Suprapubic skin (tissue), 4 donors: ENCODE measurements at places on chromosomes 5 and 9. TPM values are rescaled to one million over a fixed set of nuclear protein-coding genes. Genes with fewer than 3 reads are reported as not detected.

TJP2 gene
- 132 TPM for total RNA-seq

DNA sequence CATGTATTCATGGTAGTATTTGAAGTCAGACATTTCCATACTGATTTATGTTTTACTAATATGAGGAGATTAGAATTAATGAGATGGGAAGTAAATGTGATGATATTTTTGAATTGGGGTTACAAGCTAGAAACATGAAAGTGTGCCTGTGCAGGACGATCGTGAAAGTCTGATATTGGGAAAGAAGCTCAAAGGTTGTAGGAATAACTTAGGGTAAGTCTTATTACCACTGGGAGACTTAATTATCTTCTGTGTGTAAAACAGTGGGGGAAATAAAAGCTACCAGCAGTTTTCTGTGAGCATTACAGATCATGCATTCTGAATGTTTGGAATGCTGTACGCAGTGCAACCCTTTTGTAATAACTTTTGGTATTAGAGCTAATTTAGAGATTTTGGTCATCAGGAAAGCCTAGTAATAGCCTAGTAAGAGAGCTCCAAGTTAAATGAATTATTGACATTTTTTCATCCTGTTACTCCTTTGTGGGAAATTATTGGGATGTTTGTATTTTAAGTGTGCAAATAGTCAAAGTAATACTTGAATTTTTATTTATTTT, 153.9 kb downstream of the PCSK5 start:
- no peak overlapping the region for H3K27ac ChIP-seq
- H3K36me3 ChIP-seq: no peaks in the 10 kb centered on the region
- no peaks in the 10 kb centered on the region for H3K4me1 ChIP-seq
- no peaks in the 10 kb centered on the region for H3K27me3 ChIP-seq
- DNase-seq: no peak

SOHLH1 gene
- not detected for total RNA-seq

DNA sequence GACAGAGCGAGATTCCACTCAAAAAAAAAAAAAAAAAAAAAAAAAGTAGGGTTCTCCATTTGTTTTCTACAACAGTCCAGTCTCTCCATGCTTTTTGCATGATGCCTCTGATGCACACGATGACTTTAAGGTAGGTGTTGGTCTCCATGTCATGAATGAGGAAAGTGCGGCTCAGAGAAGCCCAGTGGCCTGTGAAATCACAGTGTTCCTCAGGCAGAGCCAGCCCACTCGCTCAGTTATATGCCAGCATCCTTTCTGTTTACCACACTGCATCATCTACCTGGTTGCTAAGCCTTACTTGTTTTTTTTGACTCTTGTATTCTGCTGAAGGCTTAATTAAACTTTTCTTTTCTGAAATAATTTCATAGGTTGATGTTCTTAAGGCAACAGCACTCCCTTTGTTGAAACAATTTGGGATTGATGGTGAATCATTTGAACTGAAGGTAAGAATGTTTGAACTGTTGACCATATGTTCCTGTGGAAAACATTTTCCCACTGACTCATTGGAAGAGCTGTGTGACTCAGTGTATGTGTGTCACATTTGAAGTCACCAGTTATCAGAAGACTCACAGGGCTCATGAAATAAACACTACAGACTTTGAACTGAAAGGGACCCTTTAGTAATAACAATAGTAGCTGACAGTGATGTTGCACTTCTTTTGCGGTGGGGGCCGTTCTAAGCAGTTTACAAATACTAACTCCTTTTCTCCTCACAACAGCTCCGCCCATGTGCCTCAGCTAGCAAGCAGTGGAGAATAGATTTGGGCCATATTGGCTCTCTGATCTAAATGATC, 40.2 kb downstream of the RCL1 start:
- peaks cover 8% of the 10 kb centered on the region for H3K36me3 ChIP-seq
- H3K27me3 ChIP-seq: no peaks in the 10 kb centered on the region

GRCh38 chr5:102341681-102342288, 45.7 kb upstream of the SLCO4C1 start:
- H3K4me1 ChIP-seq: no peaks in the 10 kb centered on the region
- H3K27me3 ChIP-seq: no peaks in the 10 kb centered on the region
- no peak overlapping the region for H3K4me3 ChIP-seq
- no peaks in the 10 kb centered on the region for H3K36me3 ChIP-seq
- no peak for DNase-seq

PSD2 gene
- not detected for total RNA-seq

DNA sequence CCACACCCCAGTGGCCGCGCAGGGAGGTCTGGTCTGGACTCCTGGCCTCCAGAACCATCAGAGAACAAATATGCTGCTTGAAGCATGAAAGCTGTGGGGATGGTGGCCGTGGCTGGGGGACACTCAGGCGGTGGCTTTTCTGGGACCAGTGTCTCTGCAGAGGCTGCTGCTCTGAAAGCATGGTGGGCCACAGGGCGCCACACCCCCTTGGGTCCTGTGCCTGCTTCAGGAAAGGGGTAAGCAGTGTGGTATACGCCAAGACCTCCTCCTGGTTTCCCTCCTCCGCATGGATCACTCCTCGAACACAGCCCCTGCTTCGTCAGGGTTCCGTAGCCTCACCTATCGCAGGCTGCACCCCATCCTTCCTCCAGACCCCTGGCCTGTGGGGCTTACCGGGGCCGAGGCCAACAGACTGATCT, 19.7 kb upstream of the TERT start:
- H3K36me3 ChIP-seq: peaks cover 20% of the 10 kb centered on the region
- H3K4me3 ChIP-seq: no peak overlapping the region
- no peak overlapping the region for H3K27ac ChIP-seq
- peak; percentile 77 for DNase-seq

GPX8 gene
- total RNA-seq: 5.1 TPM

ASPN gene
- 13.3 TPM for total RNA-seq

DNA sequence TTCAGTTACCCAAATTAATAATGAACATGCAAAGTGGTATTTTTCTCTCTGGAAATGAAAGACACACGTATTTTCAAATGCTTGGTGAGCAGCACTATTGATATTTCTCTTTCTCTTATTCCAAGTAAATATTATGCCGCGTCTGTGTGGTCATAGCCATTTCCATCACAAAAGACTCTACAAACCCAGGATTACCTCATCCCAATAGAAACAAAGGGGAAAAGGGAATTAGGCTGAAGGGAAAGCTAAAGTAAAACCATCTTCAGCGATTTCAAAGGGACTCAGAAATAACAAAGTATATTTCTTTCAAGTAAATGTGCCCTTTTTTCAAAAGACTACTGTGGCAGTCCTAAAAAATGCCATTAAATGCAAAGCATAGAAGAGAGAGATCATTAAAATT, 62.0 kb upstream of the FST start:
- peak overlapping the region; percentile 30 for H3K27ac ChIP-seq
- H3K36me3 ChIP-seq: no peaks in the 10 kb centered on the region
- no peak overlapping the region for H3K4me3 ChIP-seq
- H3K4me1 ChIP-seq: no peaks in the 10 kb centered on the region
- no peaks in the 10 kb centered on the region for H3K27me3 ChIP-seq

- H3K27me3 ChIP-seq: no peaks in the 10 kb centered on the region
- H3K4me3 ChIP-seq: no peak overlapping the region
- DNase-seq: no peak
- H3K4me1 ChIP-seq: no peaks in the 10 kb centered on the region
- no peak overlapping the region for H3K27ac ChIP-seq
These were observed 87.1 kb upstream of the FCN2 start for GRCh38 chr9:134793288-134794188.

GRCh38 chr5:74310386-74310785, 330.1 kb downstream of the ENC1 start:
- H3K27ac ChIP-seq: no peak overlapping the region
- no peaks in the 10 kb centered on the region for H3K27me3 ChIP-seq
- H3K4me1 ChIP-seq: peaks cover 7% of the 10 kb centered on the region
- H3K36me3 ChIP-seq: no peaks in the 10 kb centered on the region

CHD1 gene
- total RNA-seq: 55.2 TPM

GDA gene
- 2.1 TPM for total RNA-seq

DNA sequence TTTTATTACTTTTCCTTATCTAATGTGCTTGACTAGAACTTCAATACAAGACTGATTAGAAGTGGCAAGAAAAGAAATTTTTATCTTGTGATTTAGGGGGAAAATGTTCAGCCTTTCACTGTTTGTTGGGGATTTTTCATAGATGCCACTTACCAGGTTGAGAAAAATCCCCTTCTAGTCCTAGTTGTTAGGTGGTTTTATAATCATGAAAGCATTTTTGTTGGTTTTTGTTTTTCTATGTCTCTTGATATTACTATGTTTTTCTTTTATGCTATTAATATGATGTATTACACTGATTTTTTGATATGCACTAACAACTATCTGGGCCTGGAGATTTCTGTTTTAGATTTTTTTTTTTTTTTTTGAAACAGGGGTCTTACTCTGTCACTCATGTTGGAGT, 134.0 kb downstream of the PARP8 start:
- H3K4me1 ChIP-seq: no peaks in the 10 kb centered on the region
- peaks cover 4% of the 10 kb centered on the region for H3K36me3 ChIP-seq
- no peak overlapping the region for H3K4me3 ChIP-seq
- no peak overlapping the region for H3K27ac ChIP-seq

DNA sequence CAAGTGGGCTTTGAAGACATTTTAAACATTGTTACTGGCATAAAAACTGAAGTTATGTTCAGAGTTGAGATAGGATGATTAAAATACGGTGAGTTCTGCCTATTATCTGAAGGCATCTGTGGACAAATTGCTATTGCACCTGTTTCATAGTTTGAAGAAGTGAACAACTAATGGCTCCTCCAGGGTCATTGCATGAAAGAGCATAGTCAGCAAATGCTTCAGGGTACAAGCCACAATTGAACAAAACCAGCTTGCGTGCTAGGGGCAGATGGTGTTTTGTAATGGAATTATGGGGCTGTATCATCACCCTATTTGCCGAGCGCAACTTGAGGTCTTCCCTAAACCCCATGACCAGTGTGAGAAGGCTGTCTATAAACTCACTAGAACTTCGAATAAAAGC, 369.1 kb downstream of the MTRR start:
- no peak overlapping the region for H3K27ac ChIP-seq
- DNase-seq: no peak
- no peaks in the 10 kb centered on the region for H3K4me1 ChIP-seq
- no peaks in the 10 kb centered on the region for H3K36me3 ChIP-seq

DNA sequence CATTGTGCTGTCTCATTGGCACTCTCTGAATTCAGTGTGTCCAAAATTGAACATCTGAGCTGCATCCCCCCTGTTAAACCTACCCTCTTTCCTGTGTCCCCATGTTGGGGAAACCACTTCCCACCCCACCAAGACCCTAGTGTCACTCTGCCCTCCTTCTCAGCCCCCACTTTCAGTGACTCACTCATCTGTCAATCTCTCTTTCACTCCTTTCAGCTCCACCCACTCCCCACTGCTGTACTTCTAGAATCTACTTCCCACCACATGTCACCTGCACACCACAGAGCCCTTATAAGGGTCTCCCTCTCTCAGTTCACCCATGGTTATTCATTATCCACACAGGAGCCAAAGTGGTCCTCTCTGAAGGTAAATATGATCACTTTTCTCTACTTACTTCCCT, 5.8 kb upstream of the SPOCK1 start:
- H3K4me3 ChIP-seq: no peak overlapping the region
- H3K27me3 ChIP-seq: peaks cover 13% of the 10 kb centered on the region
- no peaks in the 10 kb centered on the region for H3K4me1 ChIP-seq
- no peak overlapping the region for H3K27ac ChIP-seq
